GM20000 (cell line): ENCODE measurements at places on chromosomes 5 and 9.

DNA sequence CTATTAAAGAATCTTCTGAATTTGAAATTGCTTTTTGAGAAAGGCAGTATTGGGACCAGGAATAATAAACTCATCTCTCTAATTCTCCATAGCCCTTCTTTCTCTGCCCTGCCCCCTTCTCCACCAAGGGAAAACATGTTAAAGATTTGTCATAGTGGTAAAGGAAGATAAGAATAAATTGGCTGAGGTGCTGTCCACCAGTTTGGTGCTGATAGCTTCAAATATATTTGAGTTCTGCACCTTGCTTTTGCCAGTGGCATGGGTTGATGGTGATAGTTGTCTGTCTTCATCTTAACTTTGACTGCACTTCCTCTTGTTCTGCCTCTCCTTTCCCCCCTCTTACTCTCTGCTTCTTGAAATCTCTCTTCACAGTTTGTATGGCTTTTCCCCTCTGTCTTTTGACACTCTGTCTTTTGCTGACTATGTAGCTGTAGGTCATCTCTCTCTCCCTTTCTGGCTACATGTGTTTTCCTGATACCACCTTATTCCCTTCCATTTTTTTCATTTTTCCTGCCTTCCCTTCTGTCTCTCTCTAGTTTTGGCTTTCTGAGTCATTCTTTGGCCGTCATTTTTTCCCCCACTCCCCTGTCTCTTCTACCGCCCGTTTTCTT lies 56.6 kb downstream of the NDUFS4 start:
- DNase-seq = no peak

- DNase-seq = no peak
Measured at GRCh38 chr5:14720236-14720923, 55.9 kb downstream of the OTULIN start.

DNA sequence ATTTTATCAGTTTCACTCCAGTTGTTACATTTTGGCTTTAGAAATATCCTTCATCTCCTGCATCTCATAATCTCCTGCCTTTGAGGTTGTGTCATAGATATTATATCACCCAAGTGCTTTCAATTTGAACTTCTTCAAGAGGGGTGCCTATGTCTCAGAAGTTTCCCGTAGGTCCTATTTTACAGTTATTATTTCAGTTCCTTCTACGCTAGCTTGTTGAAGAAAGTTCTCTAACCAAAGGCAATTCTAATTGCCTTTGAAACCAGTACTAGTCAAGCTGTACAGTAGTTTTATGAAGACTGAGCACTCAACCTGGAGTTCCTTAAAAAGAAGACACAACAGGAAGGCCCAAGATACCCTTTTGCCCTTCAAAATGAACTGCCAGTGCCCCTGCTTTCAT lies 116.4 kb downstream of the ZCCHC7 start:
- DNase-seq = no peak

GRCh38 chr5:91403438-91403837 lies 20.3 kb upstream of the ARRDC3 start:
- no peak for DNase-seq

DNA sequence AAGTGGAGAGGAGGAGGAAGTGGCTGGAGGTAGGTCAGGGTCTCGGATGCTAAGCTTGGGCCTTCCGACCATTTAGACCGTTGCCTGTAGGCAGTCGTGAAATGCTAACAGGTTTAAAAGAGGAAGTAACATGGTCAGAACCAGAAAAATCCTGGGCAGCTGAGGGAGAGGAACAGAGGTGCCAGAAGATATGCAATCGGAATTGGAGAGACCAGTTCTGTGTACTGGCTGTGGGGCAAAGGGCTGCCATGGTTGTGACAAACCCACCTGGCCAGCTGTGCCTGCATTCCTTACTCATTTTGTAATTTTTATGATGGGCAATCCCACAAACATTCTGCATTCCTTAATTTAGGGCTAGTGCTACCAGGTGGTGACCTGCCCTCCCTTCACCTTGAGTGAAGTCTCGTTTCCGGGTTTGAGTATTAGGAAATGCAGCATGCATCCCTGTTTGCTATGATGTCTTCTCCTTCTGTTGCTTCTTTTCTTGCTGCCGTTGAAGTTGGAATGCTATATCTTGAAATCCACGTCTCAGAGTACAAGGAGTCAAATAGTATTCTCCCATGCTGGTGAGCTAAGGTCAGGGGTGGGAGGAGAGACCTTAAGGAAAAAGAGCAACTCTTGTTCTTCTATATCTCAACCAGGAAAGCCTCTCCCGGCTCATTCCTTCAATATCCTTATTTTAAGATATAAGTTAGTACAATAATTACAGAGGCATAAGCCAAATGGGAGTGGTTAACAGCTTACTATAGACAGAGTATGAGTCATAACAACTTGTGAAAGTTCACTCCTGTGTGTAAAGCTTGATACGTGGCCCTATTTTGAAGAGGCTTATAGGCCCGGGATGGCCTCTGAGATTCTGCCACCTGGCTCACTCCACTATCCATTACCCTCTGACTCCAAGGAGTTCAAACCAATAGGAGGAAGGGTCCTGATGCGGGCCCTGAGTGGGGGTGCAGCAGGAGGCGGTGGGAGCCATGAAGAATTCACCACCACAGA lies 37.0 kb downstream of the B4GALT1 start:
- peak; percentile 76 for DNase-seq

DNA sequence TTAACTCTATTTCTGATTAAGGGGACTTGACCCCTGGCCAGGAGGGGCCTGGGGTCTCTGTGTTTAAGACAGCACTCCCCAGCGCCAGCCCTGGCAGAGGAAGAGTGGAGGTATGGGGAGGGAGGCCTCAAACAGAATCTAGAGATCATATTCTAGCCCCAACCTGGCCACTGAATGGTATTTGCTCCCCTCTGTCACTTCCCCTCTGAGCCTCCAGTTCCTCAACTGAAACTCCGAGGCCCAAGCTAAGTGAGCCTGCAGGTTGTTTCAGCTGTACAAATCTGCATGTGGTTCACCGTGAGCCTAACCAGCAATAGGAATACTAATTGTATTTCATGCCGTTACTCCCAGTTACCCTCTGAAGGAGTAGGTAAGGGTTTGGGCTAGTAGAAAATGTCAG lies 36.0 kb downstream of the ANP32B start:
- no peak for DNase-seq

DNA sequence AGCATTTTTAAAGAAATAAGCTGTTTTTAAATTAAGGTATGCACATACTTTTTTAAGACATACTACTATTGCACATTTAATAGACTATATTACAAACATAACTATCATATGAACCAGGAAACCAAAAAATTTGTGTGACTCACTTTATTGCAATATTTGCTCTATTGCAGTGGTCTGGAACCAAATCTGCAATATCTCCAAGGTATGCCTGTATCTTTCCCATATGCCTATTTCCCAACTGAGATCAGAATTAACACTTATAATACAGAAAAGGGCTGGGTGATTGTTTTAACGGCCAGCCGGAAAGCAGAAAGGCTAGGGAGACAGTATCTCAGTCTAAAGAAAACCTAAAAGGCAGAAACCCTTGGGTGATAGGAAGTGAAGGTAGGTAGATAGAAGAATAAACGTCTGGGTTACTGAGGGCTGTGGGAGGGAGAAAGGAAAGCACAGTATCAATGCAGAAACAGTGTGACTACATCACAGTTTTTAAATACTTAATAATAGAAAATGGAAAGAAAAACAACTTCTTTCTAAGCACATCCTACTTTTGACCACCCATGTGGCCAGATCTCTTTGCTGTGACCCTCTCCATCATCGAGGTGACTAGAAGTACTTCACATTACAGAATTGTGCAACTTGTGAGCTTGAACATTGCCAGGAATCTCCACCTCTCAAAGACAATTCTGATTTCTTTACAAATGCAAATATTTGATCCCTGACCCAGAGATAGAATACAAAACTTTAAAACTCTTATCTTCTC lies 126.4 kb downstream of the LPAR1 start:
- DNase-seq = no peak

GRCh38 chr9:125524583-125525355 lies 182.2 kb downstream of the MAPKAP1 start:
- DNase-seq = no peak

- DNase-seq = no peak
Measured at GRCh38 chr9:27086818-27087680, 22.0 kb upstream of the TEK start.

DNA sequence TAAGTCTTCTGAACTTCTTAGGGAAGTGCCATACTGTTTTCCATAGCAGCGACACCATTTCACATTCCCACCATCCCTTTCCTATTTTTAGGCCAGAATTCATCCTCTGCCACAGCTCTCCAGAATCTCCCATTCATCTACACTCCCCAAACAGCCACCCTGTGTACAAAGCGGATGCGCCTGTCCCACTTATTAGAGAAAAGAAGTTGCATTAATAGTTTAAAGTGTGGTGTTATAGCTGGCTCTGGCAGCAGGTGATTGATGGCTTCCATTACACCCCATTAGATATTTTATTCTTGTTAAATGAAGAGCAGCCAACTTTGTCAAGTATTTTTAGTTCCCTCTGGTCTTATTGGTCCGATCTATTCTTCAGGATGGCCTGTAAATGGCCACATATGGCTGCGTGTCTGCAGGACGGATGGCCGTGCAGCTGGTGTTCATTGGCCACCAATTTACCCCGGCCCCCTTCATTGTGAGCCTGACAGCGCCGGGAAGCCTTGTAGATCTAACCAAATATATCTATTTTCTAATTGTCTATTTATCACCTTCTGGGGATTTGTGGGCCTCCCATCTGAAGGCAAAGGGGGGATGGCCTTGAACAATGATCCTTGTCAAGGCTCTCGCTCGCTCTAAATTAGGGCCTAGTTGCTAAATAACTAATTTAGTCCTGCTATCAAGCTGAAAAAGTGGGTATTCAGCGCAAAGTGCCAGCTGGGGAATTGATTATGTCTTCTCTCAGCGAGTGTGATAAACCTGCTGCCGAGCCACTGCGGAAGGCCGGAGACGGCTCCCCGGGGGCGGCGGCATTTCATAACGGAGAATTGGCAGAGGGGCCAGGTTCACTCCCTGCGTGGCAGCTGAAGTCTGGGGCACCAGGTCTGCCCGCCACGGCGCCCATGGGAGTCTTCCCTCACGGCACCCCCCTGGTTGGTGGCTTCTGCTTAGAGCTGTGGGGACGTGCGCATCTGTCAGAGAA lies 141.1 kb downstream of the MELK start:
- DNase-seq = no peak

DNA sequence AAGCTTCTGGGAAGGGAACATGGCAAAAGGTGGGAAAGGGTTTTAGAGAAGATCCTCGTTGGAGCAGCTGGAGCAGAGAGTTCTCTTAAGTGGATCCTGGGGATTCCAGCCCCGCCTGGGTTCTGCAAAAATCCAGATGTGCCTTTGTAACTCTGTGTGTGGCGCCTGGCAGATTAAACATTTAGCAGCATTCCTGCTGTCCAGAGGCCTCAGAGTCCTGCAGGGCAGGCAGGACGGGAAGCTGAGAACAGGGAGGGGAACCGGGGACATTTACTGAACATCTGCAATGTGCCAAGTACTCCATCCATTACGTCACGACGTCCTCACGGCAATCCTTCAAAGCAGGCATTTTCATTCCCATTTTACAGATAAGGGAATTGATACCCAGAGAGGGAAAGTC lies 6.0 kb downstream of the EIF4E1B start:
- no peak for DNase-seq

- no peak for DNase-seq
Measured at GRCh38 chr5:176152930-176153311, 85.3 kb upstream of the SIMC1 start.

DNA sequence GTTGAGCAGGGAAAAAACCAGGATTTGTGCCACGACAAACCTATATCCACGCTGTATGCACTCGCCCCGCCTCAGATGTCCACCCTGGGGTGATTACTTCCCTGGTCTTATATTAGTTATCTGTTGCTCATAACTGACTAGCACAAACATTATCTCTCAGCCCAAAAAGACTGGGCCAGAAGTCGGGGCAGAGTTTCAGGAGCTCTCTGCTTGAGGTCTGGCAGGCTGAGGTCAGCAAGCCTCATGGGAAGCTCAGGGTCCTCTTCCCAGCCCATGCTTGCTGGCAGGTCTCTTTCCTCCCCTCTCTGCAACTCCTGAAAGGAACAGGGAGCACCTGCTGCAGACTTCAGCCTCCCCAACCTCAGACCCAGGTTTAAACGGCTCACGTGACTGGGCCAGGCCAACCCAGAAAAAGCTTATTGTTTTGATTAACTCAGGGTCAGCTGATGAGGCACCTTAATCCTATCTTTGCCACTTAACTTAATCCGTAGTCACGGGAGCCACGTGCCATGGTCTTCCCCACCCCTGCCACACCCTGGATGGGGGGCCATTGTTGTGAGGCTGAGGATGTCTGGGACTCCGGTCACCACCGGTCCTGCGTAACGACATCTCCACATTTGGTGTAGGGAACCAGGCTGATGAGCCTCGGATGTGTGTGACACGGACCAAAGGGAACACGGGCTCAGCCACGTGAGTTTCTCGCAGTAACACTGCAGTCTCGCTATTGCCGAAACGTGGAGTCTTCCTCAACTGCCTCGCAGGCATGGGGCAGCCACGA lies 123.7 kb upstream of the IRX4 start:
- no peak for DNase-seq

GRCh38 chr5:134937526-134937925 lies 30.2 kb upstream of the CATSPER3 start:
- no peak for DNase-seq

DNA sequence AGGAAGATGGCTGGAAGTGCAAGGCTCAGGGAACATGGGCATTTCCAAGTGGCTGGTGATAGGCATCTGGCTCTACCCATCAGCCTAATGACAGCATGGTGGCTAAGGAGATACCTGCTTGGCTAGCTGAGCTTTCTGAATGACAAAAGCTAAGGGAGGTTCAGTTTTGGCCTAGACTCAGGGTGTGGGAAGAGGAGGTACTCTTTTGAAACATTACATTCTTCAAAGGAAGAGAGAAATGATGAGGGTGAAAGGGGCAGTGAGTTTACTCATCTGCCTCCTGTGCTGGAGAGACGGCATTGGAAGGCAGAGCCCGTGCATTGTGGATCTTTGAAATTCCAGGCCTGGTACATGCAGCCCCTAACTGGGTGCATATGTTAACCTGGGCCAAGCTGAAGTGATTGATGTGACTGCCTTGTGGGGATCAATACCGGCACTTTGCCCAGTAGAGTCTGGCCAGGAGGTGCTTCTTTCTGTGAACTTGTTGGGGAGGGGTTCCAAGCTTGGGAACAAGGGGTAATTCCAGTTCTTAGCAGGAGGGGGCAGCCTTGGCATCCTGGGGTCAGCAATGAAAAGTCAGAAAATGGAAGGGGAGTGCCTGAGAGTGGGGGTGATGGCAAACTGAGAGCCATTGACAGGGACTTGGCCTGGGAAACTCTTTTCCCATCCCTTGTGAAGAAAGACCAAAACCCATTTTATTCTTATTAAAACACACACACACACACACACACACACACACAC lies 108.6 kb downstream of the ACER2 start:
- peak; percentile 25 for DNase-seq

GRCh38 chr9:73011181-73011750 lies 58.4 kb upstream of the ALDH1A1 start:
- no peak for DNase-seq

DNA sequence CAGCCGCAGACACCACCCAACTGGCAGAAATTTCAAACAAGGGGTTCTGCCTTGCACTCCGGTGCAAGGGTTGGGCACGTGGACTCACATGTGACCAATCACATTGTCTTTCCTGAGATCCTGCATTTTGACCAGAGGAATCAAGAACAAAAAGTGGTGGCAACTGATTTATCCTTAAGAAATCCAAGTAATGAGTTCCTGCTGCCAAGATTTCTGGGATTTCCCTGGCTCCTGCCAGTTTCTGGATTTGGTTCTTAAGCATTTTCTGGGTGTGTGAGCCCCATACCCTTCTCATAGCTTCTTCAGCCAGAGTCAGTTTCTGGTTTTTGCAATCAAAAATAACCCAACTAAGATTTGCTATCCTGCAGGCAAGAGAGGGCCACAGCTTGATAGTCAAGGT lies 17.4 kb upstream of the KCNIP1 start:
- DNase-seq = no peak
